Stimulated activated naive CD4-positive, alpha-beta T cell (primary cell): ENCODE measurements at places on chromosomes 4 and X.

GRCh38 chr4:73872316-73873108 lies 3.3 kb downstream of the CXCL1 start:
- no peak for DNase-seq

- no peak for DNase-seq
Measured at GRCh38 chrX:72121383-72121782, 10.3 kb downstream of the RTL5 start.

DNA sequence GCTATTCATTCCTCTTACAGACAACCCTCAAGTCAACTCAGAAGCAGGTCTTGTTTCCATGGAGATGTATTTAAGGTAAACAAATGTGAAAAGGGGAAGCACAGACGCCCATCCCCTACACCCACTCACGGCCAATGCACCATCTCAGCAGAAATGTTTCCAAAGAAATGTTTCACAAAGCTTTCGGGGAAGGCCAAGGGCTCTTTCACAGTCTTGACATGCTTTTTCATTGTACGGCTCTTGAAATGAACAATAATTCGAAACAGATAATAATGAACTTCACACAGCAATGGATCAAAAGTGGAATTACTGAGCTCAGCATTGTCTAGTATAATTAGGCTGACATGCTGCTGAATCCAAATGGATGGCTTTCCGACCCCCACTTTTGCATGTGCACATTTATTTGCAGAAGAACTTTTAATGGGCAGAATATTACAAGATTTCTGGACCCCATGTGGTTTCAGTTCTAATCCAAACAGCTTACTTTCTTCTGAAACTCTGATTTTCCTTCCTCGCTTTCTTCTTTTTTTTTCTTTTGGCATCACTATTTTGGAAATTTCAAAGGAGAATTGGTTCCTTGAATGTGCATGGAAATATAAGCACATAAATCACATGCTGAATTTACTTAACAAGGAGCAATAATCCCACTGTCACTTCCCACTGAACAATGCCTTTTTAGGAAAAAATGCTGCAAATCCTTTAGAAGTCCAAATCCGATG lies 160.9 kb downstream of the SMIM20 start:
- no peak for DNase-seq

DNA sequence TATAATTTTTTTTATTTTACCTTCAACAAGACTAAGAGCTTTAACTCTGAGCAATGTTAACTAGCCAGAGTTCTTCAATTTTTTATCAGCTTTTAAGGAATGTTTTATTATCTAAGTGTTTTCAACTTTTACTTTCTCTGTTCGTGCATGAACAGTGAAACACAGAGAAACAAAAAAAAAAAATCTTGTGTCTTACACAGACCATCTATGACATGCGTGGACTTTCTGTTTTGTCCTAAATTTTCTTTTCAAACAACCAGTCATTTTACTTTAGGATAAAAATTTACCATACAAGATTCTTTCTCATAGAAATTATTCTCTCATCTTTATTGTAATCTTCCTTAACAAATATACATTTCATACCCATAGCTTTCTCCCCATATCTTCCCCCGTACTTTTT lies 731.9 kb upstream of the PCDH10 start:
- DNase-seq, result no peak

- DNase-seq, result no peak
Measured at GRCh38 chr4:139903845-139904244, 238.2 kb downstream of the MGST2 start.

- DNase-seq, result no peak
Measured at GRCh38 chrX:128931071-128931470, 592.2 kb downstream of the SMARCA1 start.

- no peak for DNase-seq
Measured at GRCh38 chrX:154020536-154021115, 924 bp upstream of the IRAK1 start.

GRCh38 chr4:14446311-14446710 lies 556.0 kb upstream of the CPEB2 start:
- no peak for DNase-seq
